ENCODE measurements at places on chromosomes 5 and 9.

DNA sequence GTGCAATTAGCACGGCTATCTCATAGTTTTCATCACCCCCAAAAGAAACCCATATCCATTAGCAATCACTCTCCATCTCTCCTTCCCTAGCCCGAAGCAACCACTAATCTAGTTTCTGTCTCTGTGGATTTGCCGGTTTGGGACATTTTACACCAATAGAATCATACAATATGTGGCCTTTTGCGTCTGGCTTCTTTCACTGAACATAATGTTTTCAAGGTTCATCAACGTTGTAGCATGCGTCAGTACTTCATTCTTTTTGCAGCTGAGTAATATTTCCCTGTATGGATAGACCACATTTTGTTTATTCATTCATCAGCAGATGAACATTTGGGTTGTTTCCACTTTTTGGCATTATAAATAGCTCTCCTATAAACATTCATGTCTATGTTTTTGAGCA lies 75.4 kb upstream of the TBC1D2 start:
- DNase-seq, result no peak

- DNase-seq, result no peak
These were observed 210.7 kb upstream of the SLC24A2 start for GRCh38 chr9:19999491-20000057.

GRCh38 chr5:41373230-41373629 lies 137.2 kb downstream of the PLCXD3 start:
- DNase-seq, result no peak

GRCh38 chr5:86861512-86861911 lies 243.8 kb downstream of the COX7C start:
- no peak for DNase-seq

- DNase-seq, result no peak
These were observed at the start of gene CKMT2 for GRCh38 chr5:81233080-81233634. CKMT2 (plus strand) TSS chr5:81233322; CDS start chr5:81251133, 17,811 bp downstream.

DNA sequence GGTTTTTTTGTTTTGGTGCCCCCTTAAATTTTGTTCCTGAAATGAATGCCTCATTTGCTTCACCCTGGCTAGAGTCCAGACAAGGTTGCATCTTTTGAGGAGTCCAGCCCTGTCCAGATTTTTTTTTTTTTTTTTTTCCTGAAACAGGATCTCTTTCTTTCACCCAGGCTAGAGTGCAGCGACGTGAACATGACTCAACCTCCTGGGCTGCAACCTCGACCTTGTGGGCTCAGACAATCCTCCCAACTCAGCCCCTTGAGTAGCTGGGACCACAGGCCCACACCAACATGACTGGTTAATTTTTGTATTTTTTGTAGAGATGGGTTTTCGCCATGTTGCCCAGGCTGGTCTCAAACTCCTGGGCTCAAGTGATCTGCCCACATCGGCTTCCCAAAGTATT lies 469.0 kb upstream of the BRINP1 start:
- no peak for DNase-seq

DNA sequence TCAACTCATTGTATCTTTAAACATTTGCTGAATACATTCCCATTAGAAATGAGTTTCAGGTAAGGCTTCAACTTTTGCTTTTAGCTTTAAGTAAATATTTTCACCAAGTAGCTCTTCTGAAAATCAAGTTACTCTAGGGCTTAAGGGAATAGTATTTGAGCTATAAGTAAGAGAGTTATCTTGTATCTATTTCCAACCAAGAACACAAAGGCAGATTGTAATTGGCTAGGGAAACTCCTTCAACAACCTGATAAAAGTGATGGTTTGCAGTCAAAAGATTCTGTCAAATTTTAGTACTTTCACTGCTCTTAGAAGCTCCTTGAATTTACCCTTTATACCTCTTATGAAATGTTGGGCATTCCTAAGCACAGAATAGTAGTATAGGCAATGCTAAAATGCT lies 13.0 kb downstream of the ELL2 start:
- DNase-seq, result no peak

- DNase-seq, result no peak
These were observed 27.3 kb downstream of the SHB start for GRCh38 chr9:38041564-38042243.

- DNase-seq, result peak; percentile 72
These were observed 74.5 kb upstream of the BARHL1 start for GRCh38 chr9:132507670-132508469.

DNA sequence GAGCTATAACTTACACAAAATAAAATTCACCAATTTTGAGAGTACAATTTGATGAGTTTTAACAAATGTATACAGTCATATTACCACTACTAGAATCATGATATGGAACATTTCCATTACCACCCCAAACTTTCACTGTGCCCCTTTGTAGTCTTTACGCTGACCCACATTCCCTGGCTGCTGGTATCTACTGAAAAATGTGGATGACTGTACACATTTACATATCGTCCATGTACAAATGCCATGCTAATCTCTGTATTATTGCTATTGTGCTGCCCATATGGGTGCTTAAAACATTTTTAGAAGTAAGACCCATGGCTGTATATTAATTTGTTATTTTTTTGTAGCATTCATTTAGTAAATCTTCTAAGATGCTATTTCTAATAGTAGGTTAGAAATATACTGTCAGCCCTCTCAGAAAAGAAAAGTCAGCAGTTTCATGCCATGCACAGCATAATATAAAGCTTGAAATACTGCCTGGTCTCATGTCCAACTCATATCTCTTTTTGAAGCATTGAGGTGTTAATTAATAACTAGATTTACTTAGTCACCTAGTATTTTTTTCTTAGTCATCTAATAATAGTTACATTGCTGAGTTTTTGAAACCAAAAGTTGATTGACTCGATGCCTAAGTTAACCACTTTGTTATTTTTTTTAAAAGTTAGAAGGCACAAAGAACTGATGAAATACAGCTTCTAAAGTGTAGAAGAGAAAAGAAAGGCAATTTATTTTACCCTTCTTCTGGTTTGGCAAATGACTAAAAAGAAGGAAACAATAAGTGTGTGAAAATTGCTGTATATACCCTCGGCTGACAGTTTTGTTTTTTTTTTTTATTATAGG lies 188.3 kb upstream of the MEF2C start:
- DNase-seq, result no peak

DNA sequence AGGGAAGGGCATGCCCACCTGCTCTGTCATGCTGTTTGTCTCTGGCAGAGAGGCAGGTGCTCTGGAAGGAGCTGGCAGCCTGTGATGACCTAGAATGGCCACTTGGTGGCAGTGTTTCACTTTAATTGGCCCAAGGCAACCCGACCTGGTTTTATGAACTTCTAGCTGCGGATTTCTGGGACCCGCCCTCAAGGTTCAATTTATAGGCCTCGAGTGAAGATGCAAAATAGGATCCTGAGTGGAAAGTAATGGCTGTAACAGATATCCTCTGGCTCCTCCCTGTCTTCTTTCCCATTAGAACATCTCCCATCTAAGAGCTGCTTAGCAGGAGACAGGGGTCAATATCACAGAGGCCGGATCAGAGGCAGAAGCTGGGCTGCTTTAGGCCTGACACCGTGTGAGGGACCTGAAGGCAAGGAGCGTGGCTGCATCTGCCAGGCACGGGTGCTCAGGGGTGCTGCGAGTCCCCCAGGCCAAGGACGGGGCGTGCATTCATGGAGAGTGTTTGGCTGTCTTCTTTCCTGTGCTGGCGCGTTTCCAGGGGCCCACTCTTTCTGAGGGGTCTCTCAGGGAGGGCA lies 56.7 kb upstream of the SLC28A3 start:
- peak; percentile 58 for DNase-seq

DNA sequence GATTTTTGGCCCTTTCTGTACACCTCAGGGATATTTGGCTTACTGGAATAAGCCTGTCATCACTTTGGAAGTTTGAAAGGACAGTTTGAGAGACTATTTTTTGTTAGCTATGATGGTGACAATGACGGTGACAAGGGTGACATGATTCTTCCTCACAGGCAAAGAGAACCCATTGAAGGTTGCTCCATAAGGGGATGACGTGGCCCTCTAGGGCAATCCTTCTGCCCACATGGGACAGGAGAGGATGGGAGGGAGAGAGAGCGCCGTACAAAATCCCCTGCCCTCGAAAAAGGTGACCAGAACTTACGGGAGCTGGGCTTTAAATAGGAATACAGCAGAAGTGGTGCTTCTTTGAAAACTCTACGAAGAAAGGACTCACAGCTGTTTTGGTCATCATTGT lies 22.6 kb downstream of the HRH2 start:
- no peak for DNase-seq

GRCh38 chr5:88824892-88825583 lies 57.9 kb downstream of the MEF2C start:
- DNase-seq, result no peak

DNA sequence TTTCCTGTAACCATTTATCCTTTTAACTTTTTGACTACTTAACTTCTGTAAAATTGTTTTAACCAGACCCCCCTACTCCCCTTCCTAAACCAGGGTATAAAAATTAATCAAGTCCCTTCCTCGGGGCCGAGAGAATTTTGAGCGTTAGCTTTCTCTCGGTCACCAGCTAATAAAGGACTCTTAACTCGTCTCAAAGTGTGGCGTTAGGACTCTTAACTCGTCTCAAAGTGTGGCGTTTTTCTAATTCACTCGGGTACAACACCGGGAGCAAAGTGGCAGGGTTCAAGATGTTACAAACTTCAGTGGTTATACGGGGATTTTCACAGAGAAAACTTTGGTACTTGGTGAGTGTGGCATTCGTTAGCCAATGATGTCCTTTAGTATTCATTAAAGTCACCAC lies 39.7 kb upstream of the PPP1R26 start:
- DNase-seq, result no peak

GRCh38 chr9:83372957-83373356 lies 165.2 kb downstream of the FRMD3 start:
- DNase-seq, result no peak

- no peak for DNase-seq
These were observed 183.5 kb downstream of the CDK5RAP2 start for GRCh38 chr9:120396418-120396817.

GRCh38 chr5:12072441-12072840 lies 168.2 kb upstream of the CTNND2 start:
- no peak for DNase-seq

- DNase-seq, result no peak
These were observed 132.7 kb upstream of the LPCAT1 start for GRCh38 chr5:1656271-1656975.

DNA sequence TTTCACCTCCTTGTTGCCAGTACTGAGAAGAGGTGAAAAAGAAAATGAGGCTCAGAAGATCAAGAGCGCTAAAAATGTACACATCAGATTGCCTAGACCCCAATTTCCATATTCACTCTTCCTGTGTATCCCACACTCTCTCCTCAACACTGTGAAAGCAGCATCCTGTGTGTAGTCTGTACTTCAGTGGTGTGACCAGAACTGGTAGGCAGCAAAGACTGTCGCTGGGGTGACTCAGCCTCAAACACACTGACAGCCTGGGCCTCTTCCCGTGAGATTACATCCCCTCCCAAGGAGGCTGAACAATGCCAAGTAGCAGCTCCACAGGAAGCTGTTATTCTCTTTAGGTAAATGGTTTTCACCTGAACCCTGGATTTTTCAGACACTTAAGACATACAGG lies 135.5 kb downstream of the CCDC192 start:
- no peak for DNase-seq

- no peak for DNase-seq
These were observed 19.8 kb upstream of the PIP5K1B start for GRCh38 chr9:68685213-68685612.

DNA sequence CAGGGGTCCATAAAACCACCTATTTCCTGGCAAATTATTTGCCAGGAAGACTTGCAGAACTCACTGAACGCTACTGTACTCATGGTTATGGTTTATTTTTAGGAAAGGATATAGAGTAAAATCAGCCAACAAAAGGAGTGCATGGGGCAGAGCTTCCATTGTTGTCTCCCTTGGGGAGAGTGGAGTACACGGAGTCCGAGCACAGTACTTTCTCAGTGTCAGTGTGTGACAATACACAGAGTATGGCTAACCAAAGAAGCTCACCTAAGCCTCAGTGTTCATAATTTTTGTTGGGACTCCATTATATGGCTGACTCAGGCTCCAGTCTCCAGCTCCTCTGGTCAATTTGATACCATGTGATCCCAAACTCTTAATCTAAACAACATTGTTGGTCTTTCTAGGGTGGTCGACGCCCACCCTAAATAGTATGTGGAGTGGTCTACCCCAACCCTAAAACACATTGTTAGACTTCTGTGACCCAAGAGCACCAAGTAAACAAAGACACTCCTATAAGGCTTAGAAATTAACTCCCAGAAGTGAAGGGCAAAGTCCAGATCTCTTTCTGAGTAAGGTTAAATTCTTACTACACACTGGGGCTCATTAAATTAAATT lies 74.9 kb downstream of the SLC44A1 start:
- DNase-seq, result no peak

DNA sequence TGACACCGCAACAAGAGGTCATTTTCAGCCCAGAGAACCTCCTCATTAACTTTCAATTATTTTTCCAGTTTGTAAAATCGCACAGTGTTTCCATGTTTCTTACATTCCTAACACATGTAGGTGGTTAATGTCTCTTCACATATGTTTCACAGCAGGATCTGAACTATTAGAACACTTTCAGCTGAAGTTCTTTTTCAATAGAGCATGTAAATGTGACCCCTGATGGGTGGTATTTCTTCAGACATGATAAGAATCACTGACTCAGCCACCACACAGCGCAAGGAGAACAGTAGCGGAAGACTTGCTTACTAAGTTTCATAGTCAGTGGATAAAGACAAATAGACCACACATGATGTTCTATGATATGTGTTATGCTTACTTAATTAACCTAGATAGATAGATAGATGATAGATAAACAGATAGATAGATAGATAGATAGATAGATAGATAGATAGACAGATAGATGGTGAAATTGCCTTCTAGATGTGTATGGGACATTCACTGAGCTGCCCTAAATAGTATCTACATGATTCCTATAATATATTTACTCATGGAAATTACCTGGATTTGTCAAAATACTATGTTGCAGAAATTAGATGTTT lies 1992.1 kb upstream of the NUDT12 start:
- DNase-seq, result no peak

DNA sequence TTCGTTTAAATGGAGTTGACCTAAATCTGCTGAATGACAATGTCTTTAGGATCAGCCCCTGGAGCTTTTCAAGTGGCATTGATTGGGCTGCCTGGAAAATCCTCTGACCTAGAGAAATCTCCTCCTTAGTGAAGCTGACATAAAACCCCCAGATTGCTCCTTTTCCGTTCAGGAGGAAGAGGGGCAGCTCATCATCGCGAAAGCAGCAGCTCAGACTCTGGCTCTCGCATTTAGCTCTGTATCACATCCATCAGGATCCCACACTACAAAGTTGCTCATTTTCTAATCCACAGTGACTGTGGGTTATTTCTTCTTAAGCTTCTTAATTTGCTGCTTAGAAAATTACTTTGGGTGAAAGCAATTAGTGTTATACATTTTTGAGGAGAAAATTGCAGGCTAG lies 373.7 kb downstream of the ENC1 start:
- no peak for DNase-seq

DNA sequence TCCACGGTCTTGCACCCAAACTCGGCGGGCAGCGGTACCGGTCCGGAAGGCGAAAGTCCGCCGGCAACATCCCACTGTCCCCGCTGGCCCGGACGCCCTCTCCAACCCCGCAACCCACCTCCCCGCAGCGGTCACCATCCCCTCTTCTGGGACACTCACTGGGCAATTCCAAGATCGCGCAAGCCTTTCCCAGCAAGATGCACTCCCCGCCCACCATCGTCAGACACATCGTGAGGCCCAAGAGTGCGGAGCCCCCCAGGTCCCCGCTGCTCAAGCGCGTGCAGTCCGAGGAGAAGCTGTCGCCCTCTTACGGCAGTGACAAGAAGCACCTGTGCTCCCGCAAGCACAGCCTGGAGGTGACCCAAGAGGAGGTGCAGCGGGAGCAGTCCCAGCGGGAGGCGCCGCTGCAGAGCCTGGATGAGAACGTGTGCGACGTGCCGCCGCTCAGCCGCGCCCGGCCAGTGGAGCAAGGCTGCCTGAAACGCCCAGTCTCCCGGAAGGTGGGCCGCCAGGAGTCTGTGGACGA lies 33.3 kb downstream of the CD180 start:
- DNase-seq, result no peak
